Liver (tissue), 10 donors: ENCODE measurements at places on chromosomes 16 and 17. TPM values are rescaled to one million over a fixed set of nuclear protein-coding genes. Genes with fewer than 3 reads are reported as not detected.

Gene PTGES3L
- polyA plus RNA-seq, result 0.13 TPM

Gene SAMD14
- not detected for polyA plus RNA-seq

Gene SLC47A1
- 39.5 TPM for polyA plus RNA-seq

Gene CX3CL1
- polyA plus RNA-seq, result 2.5 TPM

Gene MYH1
- polyA plus RNA-seq, result not detected

Gene PLLP
- 2.6 TPM for polyA plus RNA-seq

Gene KRTAP4-9
- not detected for polyA plus RNA-seq

Gene METRNL
- 9.0 TPM for polyA plus RNA-seq

Gene EMP2
- polyA plus RNA-seq, result 138 TPM

Gene MARVELD3
- polyA plus RNA-seq, result 1.8 TPM

Gene HSF5
- not detected for polyA plus RNA-seq

Gene SLC25A19
- polyA plus RNA-seq, result 4.7 TPM

DNA sequence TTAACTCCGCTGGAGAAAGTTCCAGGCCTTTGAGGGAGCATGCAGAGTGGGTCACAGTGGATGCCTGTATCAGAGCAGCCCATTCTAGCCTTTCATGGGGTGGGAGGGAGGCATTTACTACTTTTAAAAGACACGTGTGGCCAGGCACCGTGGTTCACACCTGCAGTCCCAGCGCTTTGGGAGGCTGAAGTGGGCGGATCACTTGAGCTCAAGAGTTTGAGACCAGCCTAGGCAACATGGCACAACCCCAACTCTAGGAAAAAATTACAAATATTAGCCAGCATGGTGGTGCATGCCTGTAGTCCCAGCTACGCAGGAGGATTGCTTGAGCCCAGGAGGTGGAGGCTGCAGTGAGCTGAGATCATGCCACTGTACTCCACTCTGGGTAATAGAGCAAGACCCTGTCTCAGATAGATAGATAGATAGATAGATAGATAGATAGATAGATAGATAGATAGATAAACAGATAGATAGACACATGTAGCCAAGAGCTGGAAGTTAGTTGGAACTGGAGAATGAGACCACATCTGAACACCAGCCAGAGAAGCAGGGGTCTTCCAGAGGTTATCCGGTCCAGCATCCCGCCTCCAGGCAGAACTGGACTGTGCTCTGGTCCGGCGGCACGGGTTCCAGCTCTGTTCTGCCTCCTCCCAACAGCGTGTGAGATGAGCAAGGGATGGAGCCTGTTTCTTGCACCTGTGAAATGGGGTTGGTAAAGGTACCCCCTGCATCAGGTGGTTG is 3.6 kb downstream of the ADCY7 start:
- no peak for DNase-seq

- DNase-seq, result no peak
Measured at GRCh38 chr16:69838489-69838888, 76.4 kb downstream of the WWP2 start.

DNA sequence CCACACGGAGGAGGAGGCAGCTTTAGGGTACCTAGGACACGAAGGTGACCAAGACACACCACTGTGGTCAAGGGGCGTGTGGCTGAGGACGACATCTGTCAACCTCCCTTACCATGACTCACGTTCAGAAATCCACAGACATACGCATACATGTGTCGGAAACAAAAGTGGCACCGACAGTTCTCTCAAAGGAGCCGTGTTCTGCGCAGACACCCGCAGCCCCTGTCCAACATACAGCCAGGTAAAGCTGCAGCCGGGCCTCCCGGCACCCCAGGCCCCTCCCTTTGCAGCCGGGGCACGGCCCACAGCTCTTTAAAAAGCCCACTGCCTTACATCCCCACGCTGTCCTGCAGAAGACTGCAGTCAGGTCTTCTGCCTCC is 40.5 kb upstream of the KLHDC4 start:
- no peak for DNase-seq

DNA sequence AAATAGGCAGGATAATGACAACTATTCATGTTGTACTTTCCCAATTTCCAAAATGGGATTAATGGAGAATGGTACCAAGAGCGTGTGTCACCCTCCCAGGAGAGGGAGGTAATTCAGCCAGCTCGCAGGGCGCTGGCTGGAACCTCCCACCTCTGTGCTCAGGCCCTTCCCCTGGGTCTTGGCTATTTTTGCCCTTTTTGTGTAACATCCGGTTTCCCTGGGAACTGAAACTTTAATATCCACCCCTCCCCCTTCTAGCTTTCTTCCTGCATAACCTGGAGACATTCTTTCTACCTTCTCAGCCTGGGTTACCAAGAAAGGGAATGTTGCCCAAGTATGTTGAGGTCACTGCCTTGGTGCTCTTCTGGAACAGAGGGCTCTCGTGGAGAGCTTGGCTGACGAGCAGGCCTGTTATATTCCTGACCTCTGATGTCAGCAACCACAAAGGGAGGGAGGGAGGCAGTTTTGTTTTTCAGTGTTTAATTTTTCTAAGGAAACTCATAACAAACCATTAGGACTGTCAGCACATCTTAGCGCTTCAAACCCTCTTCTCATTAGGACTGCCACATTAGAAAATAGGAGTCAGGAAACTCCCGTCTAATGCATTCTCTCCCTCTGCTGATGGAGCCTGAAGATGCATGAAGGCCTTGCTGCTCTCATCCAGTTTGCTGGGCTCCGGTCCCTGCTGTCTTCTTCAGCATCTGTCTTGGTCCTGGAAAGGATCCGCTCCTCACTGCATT is 25.6 kb downstream of the ITGB3 start:
- no peak for DNase-seq

DNA sequence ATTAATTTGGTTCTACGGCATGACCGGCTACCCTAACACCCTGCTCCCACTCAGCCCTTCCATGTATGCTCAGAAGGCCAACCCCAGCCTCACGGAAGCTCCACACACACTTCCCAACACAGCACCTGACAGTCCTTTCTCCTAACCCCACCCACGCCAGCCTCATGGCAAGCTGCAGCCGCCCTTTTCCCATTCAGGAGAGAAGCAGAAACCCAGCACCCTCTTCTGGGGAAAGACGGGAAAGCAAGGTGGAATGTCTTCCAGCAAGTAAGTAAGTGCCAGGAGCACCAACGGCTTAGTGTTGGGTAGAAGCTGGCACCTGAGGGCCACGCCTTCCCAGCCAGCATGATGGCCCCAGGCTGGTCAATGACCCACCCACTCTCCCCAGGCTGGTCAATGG is 32.1 kb downstream of the ABR start:
- DNase-seq, result no peak

- no peak for DNase-seq
Measured at GRCh38 chr16:86959091-86959651, 358.0 kb downstream of the C16orf95 start.

DNA sequence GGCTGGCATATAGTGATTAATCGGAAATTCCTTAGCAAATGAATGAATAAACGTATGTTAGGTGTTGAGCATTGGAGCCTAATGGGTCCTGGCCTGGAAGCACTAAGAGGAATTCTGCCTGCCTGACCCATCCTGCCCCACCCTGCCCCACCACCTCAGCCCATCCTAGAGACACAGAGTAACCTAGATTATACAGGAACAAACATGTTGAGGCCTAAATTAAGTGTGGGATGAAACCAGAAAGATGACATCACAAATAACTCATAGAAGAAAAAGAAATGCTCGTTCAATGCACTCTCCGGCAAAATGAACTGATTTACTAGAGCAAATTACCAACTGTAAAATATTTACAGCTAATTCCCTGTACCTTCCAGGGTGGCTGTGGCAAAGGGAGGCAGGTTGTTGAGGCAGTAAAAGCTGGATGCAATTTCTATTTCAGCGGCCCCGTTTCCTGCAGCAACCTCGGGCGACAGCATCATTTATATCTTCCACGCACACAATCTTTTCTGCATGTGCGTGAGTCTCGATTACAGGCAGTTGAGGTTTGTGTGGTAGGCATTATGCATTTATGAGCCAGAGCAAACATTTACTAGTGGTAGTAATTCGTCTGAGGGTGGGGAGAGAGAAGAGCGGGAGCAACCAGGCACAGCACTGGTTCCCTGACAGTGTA is 417.2 kb downstream of the HS3ST4 start:
- no peak for DNase-seq

DNA sequence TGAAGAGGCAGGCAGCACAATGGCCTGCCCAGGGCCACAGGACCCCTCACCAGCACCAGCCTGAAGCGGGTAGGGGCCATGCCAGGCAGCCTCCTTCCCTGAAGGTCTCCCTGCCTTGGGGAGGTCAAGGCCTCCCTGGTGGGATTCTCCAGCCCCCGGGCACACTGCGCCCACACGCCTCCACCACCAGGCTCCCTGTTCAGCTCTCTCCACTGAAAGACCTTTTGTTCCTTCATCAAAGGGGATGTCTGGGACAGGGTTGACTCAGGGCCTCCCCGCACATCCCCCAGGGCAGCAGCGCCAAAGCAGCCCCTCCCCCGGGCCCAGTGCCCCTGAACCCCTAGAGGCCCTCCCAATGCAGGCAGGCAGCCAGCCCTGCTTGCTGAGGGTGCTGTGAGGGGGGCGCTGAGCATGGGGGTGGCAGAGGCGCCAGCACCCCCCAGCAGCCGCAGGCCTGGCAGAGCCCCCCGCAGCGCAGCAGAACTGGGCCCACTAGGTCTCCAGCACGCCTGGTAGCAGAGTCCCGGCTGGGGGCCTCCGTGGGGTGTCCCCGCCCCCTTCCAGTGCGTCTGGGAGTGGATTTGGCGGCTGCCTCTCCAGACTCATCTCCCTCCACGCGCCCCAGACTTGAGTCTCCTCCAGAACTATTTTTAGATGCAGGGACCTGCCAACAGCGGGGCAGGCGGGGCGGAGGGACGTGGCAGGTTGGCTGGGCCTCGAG is 13.1 kb downstream of the BCAR1 start:
- DNase-seq, result no peak

- DNase-seq, result no peak
Measured at GRCh38 chr17:80892019-80892855, 99.4 kb upstream of the CHMP6 start.

- DNase-seq, result no peak
Measured at GRCh38 chr17:78958641-78959127, 21.0 kb downstream of the LGALS3BP start.

- DNase-seq, result no peak
Measured at GRCh38 chr17:78999056-78999768, 10.4 kb downstream of the CANT1 start.

GRCh38 chr17:82149401-82150099 is 51.5 kb upstream of the FASN start:
- no peak for DNase-seq

- DNase-seq, result no peak
Measured at GRCh38 chr16:21603928-21604327, 4.6 kb downstream of the METTL9 start.

DNA sequence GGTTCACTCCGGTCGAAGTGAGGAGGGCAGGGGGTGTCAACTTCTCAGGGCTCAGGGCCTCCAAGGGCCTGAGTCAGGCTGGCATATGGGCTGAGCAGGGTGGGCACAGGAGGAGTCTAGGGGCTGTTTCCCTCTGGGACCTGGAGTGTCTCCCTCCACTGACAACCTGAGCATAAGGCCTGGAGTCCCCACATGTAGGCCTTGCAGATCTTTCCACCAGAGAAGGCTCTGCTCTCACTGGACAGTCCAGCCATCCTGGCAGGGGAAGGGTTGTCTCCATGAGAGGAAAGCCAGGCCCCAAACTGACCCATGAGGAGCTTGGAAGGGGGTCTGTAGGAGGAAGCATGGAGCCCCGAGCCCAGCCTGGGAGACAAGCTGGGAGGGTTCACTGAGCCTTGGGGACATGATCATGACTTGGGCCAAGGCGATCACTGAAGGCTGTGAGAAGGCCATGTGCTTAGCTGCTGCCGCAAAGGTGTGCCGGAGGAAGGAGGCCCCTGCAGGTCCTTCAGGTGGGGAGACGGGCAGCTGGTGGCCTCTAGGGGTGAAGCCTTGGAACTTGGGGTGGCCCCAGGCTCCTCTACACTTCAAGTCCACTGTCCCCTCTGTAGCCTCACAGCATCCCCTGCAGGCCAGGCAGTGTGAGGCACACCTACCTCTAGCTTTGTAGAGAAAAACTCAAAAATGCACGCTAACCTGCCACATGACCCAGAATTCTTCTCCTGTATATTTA is 9.9 kb downstream of the CMTM2 start:
- no peak for DNase-seq

DNA sequence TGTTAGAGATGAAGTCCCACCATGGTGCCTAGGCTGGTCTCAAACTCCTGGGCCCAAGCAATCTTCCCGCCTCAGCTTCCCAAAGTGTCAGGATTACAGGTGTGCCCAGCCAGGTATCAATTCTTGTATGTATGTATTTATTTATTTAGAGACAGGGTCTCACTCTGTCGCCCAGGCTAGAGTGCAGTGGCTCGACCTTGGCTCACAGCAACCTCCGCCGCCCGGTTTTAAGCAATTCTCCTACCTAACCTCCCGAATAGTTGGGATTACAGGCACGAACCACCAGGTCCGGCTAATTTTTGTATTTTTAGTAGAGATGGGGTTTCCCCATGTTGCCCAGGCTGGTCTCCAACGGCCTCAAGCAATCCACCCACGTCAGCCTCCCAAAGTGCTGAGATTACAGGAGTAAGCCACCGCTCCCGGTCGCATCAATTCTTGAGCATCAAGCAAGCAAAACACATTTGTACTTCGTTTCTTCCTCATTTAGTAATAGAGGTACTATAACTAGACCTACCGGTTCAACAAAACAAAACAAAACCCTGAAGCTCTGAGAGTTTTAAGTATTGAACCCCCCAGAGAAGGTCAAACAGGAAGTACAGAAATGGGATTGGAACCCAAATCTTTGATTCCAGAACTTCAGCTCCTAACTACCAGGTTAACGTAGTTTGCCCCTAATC is 1.0 kb upstream of the ZNF500 start:
- DNase-seq, result no peak

- DNase-seq, result no peak
Measured at GRCh38 chr16:65113441-65113840, 8.4 kb downstream of the CDH11 start.

GRCh38 chr16:2819939-2820835 is 3.1 kb downstream of the PRSS21 start:
- no peak for DNase-seq

GRCh38 chr17:78888941-78889518 is 14.0 kb downstream of the CEP295NL start:
- DNase-seq, result no peak

GRCh38 chr16:23408242-23408822 is 44.7 kb downstream of the COG7 start:
- no peak for DNase-seq

GRCh38 chr17:65259696-65260485 is 122.7 kb downstream of the RGS9 start:
- DNase-seq, result no peak

- DNase-seq, result no peak
Measured at GRCh38 chr17:27596096-27596495, 34.9 kb upstream of the LGALS9 start.

DNA sequence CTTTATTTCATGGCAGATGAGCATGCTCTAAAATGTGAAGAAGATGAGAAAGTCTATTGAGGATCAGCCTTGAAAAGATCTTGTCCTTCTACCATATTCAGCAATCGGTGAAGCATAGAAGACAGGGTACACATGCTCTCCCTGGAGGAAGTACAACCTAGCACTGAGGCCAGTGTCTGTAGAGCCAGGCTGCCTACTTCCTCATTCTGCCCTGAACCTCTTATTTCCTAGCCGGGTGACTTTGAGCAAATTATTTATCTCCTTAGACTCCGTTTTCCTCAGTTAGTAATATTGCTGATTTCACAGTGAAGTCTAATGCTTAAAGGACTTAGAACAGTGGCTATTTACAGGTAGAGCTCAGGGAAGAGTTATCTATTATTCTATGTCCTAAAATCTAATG is 58.4 kb downstream of the TMEM100 start:
- no peak for DNase-seq
